ENCODE measurements at places on chromosomes 16 and 17.

DNA sequence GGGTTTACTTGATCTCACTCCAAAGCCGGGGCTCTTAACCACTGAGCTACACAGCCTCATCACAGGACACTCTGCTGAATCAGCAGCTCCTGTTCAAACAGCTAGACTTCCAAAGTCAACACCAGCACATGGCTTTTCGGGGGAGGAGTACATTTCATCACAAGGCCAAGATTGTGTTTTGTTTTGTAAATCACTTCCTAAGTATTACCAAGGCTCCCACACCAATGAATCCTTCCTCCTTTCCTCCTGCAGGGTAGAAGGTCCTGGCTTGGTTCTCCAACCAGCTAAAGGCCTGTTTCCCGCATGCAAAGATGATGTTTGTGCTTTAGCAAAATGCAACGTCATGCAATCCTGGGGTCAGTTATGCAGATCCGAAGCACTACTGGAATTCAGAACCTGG lies 152.5 kb downstream of the XYLT1 start:
- DNase-seq, result no peak

DNA sequence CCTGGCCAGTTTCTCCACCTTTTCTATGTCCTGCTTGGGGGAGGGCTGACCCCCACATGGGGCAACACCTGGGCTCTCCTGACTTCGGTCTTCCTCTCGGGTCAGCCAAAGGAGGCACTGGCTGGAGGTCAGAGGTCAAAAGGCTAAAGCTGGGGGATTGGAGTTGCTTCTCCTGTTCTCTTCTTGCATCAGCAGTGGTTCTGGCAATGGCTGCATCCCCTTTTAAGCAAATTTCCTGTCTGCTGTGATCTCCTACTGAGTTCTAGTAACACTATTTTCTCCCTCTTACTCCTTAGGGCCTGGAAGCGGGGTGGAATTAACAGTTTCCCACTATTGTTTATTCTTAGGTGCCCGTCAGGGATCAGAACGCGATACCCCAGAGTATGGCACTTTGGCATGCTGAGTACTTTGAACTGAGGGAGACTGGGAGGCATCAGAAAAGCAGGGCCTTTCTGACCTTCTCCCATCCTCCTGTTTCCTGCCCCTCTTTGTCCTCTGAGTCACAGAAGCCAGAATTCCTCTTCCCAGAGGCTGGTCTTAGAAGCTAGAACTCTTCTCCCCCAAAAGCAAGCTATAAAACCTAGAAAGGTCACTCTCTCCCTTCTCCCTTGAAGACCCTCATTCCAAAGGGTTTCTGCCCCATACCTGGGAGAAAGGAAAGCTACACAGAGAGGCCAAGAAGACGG lies 268.2 kb downstream of the STX8 start:
- no peak for DNase-seq

DNA sequence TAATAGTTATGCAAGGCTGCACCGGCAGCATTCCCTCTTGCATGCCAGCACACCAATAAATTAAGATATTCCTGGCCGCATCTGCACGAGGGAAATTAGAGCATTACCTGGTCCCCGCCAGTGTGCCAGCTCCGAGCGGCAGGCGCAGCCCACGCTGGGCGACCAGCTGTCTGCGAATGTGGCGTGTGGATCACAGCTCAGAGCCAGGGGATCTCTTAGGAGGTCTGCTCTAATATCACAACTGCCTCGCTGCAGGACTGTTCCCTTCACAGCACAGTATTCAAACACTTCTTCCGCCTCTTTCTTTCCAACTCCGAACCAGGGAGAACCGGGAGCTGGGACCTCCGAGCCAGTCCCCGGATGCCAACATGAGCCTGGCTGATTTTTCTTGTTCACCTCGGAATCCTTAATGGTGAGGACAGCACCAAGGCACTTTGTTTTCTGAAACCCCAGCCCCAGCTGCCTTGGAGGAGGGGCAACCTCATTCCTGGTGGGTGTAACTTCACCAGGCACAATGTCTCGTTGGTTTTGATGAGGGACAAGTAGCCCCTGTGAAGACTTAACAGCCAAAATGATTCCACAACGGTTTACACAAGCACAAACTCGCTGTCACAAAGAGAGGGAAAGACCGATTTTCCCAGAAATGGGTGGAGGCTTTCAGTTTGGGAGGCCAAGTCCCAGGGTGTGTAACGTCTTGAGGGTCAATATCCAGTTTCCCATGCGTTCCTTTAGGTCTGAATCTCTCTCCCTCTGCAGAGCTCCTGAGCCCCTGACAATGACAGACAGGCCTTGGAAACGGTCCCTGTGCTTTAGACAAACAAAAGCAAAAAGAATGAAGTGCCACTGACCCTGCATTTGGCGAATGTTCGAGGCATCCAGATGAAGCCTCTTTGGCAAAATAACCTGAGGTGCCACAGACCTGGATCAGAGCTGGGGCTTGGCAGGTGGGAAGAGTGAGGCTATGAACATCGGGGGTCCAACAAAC lies 213.2 kb downstream of the C16orf78 start:
- no peak for DNase-seq

DNA sequence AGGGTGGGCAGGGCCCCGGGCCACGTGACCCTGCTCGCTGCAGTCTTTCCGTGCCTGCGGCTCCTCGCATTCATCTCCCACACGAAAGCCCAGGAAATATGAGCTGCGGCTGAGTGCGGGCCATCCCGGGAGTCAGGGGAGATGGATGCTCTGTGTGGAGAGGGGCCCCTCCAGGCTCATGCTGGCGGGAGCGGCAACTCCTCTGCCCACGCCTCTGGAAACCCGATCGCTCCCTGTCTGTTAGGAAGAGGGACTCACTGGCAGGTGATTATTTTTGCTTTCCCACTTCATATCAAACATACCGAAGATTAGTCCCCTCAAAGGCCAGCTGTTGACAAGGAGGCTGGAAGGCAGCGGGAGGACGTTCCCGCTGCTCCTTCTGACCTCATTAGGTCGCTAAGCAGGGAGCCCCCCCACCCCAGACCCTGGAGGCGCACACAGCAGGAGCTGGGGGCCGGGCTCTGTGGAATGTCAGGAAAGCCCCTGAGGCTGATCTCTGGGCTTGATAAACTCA lies 228.5 kb downstream of the FOXL1 start:
- DNase-seq, result no peak

DNA sequence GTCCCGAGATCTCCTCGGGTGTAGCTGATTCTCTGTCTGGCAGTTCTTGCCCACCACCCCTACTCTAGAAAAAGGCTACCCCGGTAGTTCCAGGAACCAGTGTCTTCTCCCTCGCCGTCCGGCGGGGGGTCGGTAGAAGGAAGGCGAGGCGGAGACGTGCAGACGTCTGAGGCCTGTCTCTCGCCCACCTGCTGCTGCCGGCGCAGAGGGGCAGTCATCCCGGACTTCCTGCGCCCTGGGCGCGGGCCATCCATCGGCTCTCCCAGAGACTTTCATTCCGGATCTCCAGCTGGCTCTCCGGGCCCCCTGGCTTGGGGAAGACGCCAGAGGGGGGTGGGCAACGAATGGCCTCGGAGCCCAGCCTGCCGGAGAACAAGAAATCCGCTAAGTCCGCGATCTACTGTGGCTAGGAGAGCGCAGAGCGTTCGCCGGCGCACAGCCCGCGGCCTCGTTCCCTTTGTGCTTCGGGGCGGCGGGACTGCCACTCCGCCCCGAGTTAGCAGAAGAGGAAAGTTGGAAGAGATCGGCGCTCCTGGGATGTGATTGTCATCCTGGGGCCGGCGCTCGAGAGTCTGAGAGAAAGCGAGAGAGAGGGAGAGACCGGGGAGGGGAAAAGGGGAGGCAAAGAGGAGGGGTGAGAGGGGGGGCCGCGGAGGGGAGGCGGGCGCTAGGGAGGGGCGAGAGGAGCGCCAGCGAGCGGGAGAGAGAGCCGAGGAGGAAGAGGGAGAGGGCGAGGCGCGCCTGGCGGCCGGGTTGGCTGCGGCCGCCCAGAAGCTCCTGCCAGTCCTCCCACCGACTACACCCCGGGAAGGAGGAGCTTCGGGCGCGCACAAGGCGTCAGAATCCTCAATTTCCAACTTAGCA lies at the start of gene IRX5:
Gene IRX5 (plus strand): TSS at position 861 of the 864 bp plus-strand sequence. CDS start 334 bp downstream, outside the sequence.
- peak; percentile 68 for DNase-seq

DNA sequence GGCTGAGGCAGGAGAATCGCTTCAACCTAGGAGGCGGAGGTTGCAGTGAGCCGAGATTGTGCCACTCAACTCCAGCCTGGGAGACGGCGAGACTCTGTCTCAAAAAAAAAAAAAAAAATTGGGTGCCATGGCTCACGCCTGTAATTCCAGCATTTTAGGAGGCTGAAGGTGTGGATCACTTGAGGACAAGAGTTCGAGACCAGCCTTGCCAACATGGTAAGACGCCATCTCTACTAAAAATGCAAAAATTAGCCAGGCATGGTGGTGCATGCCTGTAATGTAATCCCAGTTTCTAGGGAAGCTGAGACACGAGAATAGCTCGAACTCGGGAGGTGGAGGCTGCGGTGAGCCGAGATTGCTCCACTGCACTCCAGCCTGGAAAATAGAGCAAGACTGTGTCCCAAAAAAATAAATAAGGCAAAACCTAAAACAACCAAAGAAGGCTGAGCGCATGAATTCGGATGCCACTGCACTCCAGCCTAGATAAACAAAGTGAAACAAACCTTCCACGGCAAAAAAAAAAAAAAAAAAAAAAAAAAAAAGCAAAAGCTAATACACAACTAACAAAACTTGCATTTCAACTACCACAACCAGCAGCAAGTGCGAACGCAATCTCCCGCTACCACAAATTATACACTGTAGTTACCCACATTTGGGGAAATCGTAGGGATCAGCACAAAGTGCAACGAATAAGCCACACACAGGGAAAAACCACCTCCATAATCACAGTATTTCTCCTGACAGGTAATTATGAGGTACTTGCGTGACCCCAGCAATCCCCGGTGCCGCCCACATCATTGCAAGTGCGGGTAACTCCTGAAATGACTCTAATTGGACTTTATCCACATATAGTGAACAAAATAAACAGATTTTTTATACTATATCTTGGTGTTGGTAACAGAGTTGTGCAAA lies 25.6 kb downstream of the TEX14 start:
- no peak for DNase-seq

DNA sequence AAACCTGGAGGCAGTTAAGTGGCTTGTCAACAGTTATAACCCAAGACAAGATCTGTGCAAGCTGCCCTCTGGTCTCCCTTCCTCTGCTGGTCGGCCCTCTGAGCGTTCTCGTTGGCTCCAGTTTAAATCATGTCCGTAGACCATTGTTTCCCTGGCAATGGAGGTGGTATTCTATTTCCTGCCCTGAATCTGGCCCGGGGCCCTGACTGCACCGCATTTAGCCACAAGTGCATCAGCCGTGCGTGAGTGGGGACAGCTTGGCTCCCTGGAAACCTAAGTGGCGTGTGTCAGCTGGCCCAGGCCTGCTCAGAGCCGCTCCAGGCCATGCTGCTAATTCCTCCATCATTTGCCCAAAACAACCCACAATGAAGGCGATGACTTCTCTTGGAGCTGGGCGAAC lies 15.0 kb upstream of the MYLK3 start:
- no peak for DNase-seq

- DNase-seq, result no peak
Measured at GRCh38 chr16:50284131-50284911, 18.0 kb downstream of the ADCY7 start.

- DNase-seq, result no peak
Measured at GRCh38 chr17:77133087-77133638, 7.6 kb upstream of the SEC14L1 start.

DNA sequence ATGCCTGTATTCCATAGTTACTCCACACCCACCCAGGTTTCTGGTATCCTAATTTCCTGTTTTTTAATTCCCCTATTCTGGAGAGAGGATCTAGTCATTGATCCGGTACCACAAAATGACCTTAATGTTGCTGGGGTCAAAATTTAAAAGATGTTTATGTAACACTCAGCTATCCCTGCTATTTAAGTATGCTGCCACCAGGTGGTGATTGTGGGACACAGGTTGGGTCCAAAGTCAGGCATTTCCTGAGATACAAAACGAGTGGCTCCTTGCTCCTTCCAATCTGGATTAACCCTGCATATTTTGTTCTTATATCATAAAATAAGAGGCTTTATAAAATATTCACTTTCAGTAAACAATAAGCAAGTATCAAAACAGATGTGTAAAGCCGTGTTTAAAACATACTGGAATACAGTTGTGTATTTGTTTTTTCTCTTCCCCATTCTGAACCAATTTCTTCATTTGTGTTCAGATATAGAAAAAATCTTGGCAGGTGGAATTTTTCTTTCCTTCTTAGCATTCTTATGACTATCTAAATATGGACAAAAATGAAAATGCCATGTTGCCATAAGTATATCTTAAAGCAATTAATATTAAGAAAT lies 16.3 kb downstream of the HS3ST4 start:
- no peak for DNase-seq

- DNase-seq, result no peak
Measured at GRCh38 chr17:72743037-72743467, 349.4 kb downstream of the SLC39A11 start.

GRCh38 chr17:74368341-74369081 lies 1.2 kb downstream of the GPR142 start:
- no peak for DNase-seq

DNA sequence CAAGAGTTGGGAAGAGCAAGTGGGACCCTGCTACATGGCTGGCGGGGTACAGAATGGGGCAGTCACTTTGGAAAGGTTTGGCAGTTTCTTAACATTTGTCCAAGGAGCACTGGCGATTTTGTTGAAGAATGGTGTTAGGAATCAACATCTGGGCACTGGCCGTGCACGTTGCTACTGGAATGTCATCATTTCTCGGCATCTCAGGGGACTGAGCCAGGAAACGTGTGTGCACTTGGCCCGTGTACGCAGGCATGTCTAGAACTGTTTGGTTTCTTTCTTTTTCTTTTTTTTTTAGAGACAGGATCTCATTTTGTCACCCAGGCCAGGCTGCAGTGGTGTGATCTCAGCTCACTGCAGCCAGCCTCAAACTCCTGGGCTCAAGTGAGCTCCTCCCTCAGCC lies 17.3 kb upstream of the FOXK2 start:
- DNase-seq, result no peak

DNA sequence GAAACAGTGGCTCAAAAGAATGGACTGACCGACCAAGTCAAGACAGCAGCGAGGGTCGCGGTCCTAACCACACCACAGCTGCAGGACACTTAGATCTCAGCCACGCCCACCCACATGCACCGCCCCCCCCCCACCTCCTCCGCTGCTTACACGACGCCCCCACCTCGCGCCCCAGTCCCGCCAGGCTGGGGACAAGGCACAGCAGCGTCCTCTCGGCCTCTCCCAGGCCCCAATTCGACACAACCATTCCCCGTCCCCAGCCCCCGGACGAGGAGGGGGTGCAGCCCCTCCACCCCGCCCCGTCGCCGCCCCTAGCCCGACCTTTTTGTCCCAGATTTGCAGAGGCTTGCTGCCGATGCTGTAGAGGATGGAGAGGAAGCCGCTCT lies 477 bp downstream of the CFAP20 start:
- DNase-seq, result no peak

- no peak for DNase-seq
Measured at GRCh38 chr16:364595-365491, 5.5 kb downstream of the MRPL28 start.

GRCh38 chr16:55468352-55468990 lies 10.5 kb upstream of the MMP2 start:
- no peak for DNase-seq

- no peak for DNase-seq
Measured at GRCh38 chr17:7393613-7394451, 493 bp downstream of the PLSCR3 start.

GRCh38 chr17:526425-526824 lies 173.8 kb upstream of the RPH3AL start:
- DNase-seq, result no peak

All from brain pericyte (primary cell).